Liver (tissue), 10 donors: ENCODE measurements at places on chromosomes 12 and 14.

GRCh38 chr14:36454599-36455240 is 65.3 kb downstream of the NKX2-1 start:
- no peak for DNase-seq

GRCh38 chr14:101563654-101564443 is 2.6 kb downstream of the DIO3 start:
- no peak for DNase-seq

GRCh38 chr14:59336706-59337105 is 128.5 kb downstream of the GPR135 start:
- no peak for DNase-seq

DNA sequence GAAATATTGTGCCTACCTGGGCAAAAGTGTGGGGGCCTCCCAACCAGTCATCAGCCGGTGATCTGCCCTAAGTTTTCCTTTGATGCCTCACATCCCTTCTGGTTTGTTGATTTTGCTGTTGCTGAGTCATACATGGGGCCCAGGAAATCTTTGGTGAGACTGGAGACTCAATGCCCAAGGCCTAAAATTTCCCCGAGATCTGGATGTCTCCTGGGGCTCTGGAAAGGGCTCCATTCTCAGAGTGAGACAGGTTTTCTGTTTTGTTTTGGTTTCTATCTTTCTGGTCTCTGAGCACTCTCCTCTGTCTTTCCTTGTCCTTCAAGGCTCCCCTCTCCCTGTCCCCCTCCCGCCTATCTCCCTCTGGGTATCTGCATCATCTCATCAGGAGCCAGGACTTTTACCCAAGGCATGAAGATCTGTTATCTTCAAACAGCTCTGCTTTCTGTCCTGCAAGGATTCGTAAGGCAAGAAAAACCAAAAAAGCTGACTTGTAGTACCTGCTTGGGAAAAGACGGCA is 152.8 kb upstream of the MAX start:
- no peak for DNase-seq

GRCh38 chr12:132710043-132710404 is 618 bp upstream of the PGAM5 start:
- DNase-seq = peak; percentile 43

DNA sequence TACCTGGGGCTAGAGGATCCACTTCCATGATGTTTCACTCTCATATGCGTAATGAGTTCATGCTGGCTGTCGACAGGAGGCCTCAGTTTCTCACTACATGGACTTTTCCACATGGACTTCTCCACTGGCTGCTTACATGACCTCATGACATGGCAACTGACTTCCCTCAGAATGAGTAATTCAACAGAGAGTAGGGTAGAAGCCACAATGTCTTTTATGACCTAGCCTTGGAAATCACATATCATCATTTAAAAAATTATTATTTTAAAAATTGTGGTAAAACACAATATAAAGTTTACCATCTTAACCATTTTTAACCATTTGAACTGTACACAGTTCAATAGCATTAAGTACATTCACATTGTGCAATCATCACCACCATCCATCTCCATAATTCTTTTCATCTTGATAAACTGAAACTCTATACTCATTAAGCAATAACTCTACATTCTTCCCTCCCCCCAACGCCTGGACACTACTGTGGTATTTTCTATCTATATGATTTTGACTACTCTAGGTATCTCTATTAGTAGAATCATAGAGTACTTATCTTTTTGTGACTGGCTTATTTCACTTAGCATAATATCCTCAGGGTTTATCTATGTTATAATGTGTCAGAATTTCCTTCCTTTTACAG is 144.5 kb downstream of the TGFB3 start:
- DNase-seq = no peak

DNA sequence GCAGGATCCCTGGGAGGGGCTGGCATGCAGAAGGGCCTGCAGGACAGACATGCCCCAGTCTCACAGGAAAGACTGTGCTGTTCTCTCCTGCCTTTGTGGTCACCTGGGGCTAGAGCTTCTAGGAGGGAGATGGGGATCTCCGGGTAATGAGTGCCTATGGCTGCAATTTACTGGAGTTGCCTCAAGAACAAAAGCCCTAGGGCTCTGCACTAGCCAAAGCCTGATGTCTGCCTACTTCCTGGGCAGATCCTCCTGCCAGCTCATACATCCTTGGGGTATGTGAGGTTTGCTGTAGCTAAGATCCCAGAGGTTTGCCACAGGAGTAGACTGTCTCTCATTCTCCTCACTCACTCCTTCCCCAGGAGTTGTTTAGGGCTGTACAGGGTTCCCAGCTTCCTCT is 106.9 kb upstream of the PPFIA2 start:
- no peak for DNase-seq
